Motor neuron (in vitro differentiated cells): ENCODE measurements at places on chromosomes 2 and 18.

DNA sequence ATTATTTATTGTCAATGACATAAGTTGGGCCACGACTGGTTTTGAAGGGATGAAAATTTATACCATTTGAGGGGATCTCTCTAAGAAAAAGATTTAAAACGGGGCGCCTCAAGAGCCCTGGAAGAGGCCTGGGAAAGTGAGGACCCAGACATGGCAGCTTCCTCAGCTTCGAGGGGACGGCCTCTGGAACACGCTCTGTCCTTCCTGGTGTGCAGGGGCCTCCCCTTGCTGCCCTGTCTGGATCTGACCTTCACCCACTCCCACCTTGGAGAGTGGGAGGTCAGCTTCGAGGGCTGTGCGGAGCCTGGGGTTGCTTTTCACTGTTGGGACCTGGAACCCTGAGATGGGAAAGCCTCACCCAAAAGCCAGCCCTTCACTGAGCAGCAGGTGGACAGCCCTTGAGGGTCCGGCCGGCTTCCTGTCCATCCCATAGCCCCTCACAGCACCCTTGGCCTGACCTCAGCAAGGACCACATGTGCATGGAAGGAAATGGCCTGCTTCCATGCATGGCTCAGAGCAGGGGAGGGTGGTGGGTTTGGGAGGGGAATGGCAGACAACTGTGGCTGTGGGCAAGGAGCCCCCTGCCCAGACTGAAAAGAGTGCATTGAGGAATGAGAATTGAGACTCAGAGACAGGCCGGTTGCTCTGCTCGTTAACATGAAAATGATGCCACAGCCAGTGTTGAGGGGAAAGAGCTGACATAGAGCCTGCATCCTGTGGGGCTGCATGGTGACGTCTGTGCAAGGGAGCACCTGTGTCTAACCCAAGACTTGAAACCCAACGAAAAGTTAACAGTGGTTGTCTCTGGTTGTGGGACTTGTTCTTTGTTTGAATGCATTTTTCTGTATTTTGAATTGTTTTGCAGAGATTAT lies 16.3 kb downstream of the FBLN7 start:
- ATAC-seq: no peak

DNA sequence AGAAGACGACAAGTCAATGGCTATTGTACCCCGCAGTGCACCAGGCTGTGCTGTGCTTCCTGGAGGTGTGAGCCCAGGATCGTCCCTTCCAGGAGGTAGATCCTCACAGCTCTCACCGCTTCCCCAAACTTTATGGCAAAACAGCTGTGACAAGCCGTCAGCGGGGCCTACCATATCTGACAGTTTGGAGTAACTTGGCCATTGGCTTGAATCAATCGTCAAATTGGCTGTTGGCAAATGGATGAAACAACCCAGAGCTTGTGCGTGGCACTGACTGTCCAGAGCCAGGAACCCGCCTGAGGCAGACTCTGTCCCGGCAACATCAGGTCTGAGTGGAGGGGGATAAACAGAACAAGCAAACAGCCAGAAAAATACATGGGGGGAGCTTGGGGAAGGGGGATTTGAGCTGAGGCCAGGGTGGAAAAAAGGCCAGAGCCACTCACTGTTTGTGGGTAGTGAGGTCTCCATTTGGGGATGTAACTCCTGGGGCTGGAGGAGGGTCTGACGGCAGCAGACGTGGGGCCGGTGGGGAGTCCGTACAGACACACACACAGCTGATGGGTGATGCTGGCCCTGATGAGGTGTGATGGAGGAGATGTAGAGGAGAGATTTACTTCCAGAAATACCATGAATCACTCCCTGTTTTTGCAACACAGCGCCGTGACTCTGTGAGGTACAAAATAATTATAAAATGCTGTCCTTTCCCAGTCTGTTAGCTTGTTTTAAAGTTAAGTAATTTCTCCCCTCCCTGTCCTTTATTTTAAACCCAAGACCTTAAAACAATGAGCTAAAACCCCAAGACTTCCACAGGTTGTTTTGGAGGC lies 174.8 kb downstream of the TWIST2 start:
- ATAC-seq: no peak

DNA sequence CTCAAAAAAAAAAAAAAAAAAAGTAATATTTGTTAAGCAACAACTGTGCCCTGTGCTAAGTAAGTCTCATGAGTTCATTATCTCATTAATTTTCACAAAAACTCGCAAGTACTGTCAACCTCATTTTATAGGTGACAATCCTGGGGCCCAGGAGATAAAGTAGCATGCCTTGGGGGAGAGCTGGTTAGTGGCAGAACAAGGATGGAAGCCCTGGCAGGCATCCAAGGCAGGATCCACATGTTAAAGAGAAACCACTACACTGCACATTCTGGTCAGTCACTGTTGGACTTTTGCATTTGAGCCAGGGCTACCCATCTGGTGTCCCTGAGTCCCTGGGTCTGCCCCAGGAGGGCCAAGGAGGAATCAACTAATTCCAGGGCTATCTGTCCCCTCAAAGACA lies 54.6 kb downstream of the ZFP36L2 start:
- ATAC-seq: peak; percentile 35

DNA sequence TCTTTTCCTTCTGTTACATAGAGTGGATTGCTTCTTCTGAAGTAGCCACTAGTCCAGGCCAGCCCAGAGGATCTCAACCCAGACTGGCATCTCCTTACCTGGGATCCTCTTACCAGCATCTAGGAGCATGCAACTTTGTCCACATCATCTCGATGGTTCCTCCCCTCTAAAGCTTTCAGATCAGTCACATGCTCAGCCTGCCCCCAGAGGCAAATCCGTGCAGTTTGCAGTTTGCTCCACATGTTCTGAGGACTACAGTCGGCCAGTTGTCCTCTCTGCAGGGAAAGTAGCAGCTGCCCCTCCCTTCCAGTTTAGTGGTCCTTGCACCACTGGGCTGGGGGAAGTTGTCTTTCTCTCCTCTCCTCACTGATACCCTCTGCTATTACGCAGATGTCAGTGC lies 259.8 kb upstream of the APCDD1 start:
- ATAC-seq: no peak

GRCh38 chr2:13193075-13193474 lies 476.3 kb downstream of the TRIB2 start:
- no peak for ATAC-seq

GRCh38 chr2:40043191-40043590 lies 264.1 kb upstream of the THUMPD2 start:
- ATAC-seq: no peak

DNA sequence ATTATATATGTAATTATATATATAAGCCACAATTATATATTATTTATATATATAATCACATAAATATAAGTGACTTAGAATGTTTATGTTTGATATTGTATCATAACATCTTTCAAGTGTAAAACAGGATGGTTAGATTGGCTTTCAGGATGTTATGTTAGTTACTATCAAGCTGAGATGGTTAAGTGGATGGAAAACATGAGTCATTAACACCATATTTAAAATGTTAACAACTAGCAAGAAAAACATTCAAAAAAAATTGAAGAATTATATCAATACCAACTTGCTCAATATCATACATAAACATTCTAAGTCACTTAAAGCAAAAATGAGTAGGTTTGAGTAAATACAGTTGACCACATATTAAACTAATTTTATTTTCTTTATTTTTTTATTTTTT lies 21.8 kb upstream of the RAB27B start:
- ATAC-seq: no peak

DNA sequence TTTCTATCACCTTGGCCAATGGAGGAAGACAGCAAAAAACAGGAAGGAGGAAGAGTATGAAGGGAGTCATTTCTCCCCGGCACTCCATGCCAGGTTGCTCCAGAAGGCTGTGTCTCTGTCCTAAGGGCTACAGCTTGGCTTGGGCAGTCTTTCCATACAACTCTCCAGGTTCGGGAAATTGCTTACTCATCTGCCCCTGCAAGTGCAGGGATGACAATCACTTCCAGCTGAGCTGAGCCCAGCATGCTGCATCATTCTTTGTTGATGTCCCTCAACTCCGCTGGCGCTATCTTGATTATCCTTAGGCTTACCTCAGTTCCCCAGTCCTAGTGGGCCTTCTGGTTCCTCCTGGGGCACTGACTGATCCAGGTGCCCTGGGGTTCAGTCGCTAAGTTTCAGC lies 86.9 kb upstream of the COPS8 start:
- ATAC-seq: peak; percentile 39

DNA sequence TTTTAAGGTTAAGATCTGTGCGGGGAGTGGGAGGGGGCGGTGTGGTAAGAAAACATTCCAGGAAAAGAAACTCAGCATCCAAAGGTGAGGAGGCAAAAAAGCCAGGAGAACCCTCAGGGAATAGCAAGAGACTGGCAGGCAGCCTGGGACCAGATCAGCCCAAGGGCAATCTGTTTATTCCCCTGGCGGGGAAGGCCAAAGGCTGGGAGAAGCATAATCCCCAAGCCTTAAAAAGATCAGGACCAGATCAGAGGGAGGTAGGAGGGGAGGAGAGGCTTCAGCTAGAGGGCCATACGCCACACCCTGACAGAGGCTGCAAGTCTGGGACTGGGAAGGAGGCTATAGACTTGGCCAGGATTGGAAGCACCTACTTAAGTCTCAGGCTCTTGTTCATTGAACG lies 163.0 kb upstream of the PXDN start:
- no peak for ATAC-seq

DNA sequence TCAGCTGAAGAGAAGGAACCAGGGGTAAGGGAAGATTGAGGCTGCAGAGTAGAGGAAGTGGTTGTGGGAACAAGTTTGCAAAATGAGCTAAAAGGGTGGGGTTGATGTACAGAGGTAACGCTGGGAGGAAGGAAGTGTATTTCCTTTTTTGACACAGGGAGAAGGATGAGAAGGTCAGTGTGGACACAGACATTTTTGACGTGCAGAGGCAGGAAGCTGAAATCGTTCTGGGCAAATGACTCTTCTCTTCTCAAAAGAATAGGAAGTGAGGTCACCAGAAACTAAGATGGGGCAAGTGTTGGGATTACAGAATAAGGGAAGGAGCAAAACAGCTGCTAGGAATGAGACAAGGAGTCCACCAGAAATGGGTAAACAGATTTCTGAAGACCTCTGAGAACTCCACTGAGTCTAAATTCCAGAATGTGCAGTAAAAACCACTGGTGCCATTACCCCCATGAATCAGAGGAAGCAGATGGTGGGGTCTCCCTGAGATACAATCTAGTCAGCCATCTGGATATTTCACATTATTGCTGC lies 20.0 kb upstream of the RNF149 start:
- ATAC-seq: no peak

- peak; percentile 27 for ATAC-seq
These were observed 8.8 kb downstream of the VIL1 start for GRCh38 chr2:218427741-218428140.

GRCh38 chr2:164824872-164825271 lies 16.8 kb downstream of the COBLL1 start:
- no peak for ATAC-seq

GRCh38 chr18:38301621-38302020 lies 736.0 kb upstream of the CELF4 start:
- no peak for ATAC-seq

DNA sequence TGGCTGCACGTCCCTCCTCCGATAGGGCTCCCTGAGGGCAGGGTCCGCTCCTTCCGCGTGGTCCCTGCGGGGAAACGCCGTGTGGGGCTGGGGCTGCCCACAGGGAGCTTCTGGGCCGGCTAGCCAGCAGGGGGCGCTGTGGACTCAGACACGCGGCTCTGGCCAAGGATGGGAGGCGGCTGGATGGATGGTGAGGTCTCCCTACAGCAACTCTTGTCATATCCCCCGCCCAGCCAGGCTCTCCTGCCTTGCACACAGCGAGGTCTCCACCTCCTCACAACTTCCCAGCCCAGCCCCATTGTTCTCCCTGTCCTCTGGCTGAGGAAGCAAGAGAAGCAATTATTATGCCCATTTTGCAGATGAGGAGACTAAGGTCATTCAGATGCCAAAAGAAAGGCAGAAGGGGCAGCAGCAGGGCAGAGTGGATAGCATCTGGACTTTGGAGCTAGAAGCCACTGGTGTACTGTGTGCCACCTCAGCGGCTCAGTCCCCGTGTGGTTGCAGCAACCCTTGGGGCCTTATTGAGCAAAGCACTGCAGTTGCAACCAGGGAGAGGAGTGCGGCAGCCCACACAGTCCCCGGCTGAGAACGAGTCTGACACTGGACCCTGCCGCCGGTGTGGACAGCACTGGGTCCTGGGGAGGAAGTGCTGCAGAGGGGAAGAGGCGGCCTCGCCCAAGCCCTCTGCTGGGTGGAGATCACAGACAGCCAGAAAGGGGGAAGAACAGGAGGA lies 99.0 kb downstream of the ZFP36L2 start:
- peak; percentile 65 for ATAC-seq

- no peak for ATAC-seq
These were observed 13.3 kb upstream of the PRELID3A start for GRCh38 chr18:12394428-12394827.

DNA sequence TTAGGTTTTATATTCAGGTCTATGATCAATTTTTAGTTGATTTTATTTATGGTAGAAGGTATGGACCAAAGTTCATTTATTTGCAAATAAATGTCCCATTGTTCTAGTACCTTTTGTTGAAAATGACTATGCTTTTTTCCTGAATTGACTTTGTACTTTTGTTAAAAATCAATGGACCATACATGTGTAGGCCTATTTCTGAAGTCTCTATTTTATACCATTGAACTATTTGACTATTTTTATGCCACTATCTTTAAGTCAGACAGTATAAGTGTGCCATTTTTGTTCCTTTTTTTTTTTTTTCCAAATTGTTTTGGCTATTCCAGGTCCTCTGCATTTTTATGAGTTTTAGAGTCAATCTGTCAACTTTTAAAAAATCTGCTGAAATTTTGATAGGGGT lies 73.6 kb upstream of the UGP2 start:
- no peak for ATAC-seq
